G401 (cell line): ENCODE measurements at places on chromosomes 5 and 9.

DNA sequence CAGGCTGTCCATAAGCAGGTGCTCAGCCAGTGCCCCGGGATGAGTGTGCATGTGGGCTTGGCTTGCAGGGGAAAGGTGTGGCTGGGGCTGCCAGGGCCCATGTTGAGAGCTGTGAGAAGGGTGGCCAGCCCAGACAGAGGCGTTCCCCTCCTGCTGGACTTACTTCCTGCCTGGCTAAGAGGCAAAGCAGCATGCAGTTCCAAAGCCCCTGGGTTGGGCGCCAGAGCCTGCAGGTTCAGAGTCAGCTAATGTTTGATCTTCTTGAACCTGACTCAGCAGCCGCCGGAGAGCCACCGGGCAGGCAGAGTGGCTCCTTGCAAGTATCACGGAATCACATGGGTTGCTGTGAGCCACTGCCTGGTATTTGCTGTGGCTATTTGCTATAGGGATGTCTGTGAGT, 168.4 kb upstream of the MAP1B start:
- DNase-seq: peak; percentile 81

GRCh38 chr5:39199335-39199734, 20.0 kb downstream of the FYB1 start:
- no peak for DNase-seq

GRCh38 chr5:114500756-114501155, 138.9 kb downstream of the KCNN2 start:
- no peak for DNase-seq

GRCh38 chr5:99379187-99379586, 450.4 kb upstream of the CHD1 start:
- DNase-seq: no peak

DNA sequence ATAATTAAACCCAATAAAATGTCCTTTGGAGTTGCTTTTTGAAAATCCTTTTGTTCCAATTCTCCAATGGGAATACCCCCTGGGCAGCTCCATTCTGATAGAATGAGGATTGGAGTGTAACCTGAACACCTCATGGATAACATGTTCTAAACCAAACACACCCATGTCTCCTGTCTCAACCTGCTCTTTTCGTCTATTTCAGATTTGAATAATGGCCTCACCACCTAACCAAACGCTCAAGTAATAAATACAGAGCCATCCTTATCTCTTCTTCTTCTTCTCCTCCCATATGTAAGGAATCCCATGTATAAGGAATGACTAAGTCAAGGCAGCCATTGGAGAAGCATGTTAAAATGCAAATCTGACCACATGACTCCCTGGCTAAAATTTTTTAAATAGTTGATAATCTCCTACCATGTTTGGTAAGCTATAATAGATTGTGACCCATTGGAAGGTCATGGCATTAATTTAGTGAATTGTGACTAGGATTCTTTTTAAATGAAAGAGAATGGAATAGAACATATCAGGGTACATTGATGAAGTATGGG, 26.0 kb downstream of the ELL2 start:
- DNase-seq: no peak

DNA sequence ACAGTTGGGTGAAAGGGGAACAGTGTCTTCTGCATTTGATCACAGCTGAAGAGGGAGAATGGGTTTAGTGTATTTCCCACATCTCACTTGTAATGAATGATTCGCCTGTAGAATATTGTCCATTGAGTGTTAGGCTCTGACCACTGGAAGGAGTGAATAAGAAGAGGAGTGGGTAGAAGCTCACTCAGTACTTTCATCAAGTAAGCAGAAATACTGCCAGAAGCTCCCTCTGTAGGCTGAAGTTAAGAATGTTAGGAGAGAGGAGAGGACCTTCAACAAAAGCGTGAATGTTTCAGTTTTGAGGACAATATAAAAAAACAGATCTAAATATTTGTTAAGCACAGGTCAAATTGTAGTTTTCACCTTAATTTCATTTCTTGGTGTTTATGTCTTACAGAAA, 27.5 kb downstream of the FSD1L start:
- peak; percentile 32 for DNase-seq

GRCh38 chr5:67353500-67354450, 157.2 kb upstream of the CD180 start:
- no peak for DNase-seq

GRCh38 chr5:153601377-153601776, 110.9 kb downstream of the GRIA1 start:
- DNase-seq: no peak

DNA sequence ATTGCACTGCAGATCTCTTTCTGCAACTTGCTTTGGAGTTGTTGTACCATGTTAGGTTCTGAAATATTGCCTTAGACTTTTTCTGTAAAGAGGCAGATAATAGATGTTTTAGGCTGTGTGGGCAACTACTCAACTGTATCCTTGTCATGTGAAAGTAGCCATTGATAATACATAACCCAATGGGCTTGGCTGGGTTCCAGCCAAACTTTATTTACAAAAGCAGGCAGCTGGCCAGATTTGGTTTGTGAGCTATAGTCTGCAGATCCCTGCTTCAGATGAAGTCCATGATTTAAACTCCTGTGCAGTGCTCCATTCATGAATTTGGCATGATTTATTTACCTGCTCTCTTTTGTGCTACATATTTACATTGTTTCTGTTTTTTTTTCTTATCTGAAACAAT, 300.4 kb downstream of the IRX2 start:
- peak; percentile 2 for DNase-seq

- DNase-seq: no peak
Measured at GRCh38 chr5:154211641-154212390, 21.3 kb downstream of the GALNT10 start.

DNA sequence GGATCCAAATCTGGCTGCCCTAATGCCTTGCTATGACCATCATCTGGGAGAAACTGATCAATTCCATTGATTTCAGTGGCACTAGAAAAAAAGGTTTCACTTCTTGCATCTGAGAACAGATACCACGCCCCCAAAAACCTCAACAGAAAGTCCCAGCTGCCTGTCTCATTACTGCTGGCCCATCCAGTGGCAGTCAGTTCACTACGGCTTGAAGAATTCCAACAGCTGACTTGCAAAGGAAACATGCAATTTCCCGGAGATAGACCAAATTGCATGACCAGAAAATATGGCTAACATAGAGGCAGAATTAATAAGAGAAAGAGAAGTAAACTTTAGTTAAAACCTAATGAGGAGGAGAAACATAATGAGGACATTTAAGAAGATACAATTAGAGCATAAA, 48.6 kb downstream of the UGCG start:
- no peak for DNase-seq

- no peak for DNase-seq
Measured at GRCh38 chr9:95762322-95762721, 113.2 kb upstream of the ERCC6L2 start.
